SJSA1 (cell line): ENCODE measurements at places on chromosomes 16 and 17.

DNA sequence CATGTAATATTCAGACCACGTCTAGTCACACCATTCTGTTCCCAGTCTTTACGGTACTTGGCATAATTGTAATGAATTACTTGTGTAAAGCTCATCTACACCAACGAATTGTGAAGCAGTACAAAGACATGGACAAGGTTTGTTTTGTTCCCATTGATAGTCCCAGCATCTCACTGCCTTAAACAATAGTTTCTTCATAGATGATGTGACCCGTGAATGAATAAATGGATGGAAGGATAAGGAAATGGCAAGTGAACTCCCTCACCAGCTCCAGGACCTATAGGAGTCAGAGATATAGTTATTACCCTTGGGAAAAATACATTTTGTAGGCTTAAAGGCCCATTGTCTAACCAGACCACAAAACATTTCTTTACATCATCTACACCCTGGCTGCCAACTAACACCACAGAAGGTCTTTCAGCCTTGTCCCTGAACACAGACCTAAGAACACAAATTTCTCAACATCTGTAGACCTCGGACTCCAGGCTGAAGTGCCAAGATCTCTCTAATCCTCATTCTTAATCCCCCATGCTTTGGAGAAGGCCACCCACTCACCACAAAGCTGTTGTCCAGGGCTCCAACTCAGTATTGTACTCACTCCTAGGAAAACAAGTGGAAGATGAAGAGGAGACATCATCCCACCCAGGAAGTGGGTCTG lies 38.2 kb downstream of the MAF start:
- no peak for DNase-seq

DNA sequence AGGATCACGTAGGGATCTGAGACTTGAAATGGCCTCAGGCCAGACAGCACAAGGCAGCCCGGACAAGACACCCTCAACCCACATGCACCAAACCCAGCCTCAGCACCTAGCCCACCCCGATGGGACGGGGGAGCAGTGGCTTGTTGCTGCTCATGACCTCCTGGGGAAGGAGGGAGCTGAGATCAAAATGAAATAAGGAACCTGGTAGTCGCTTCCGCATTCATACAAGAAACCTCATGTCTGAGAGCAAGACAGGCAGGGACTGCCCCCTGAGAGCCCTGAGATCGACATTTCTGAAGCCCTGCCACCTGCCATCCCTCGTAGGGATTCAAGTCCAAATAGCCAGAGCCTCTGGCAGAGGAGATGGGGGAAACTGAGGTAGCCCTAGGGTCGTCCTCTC lies 5.7 kb upstream of the CEP131 start:
- no peak for DNase-seq

- peak; percentile 54 for DNase-seq
These were observed 112.4 kb downstream of the SPECC1 start for GRCh38 chr17:20121359-20122253.

DNA sequence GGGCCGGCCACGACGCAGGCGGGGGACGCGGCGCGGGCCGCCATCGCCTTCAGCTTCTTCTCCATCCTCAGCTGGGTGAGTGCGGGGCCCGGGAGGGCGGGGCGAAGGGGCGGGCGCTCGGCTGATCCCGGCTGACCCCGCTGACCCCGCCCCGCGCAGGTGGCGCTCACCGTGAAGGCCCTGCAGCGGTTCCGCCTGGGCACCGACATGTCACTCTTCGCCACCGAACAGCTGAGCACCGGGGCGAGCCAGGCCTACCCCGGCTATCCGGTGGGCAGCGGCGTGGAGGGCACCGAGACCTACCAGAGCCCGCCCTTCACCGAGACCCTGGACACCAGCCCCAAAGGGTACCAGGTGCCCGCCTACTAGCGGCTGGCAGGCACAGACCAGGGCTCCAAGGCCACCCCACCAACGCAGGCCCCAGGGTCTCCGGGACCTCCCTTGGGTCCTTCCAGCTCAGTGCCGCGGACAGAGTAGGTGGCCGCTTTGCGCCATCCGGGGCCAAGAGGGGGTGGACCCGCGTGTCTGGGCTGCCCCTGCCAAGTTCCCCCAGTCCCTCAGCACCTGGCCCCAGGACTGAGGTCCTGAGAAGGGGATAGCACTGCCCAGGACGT lies 3.0 kb downstream of the SYNGR3 start:
- no peak for DNase-seq

DNA sequence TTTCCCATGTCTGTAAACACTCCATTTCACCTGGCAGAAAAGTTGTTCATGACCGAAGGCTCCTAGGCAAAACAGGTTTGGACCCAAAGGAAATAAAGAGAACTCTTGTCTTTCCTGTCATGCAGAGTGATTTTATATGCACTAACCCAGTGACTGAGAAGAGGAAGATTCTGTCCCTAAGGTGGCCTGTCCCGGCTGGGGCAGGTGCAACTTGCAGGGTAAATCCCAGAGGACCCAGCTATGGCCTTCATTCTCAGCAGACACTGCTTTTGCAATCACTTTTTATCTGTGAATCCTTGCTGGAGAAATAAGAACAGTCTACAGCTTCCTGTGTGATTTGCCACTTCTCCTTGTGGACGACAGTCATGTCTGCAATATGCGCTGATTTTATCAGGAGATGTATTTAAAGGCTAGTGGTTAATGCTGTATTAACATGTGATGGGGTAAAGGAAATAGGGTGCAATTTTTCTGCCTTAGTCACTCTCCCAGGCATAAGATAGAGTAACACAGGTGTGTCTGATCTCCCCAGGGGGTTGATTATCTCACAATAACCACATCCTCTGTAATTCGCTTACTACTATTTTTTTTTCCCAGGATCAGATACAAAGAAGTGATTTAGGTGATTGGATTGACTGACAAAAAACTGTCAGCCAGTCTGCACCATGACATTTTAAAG lies 696.8 kb upstream of the SOX9 start:
- DNase-seq: peak; percentile 42

GRCh38 chr16:8500351-8500750 lies 90.0 kb downstream of the TMEM114 start:
- no peak for DNase-seq

DNA sequence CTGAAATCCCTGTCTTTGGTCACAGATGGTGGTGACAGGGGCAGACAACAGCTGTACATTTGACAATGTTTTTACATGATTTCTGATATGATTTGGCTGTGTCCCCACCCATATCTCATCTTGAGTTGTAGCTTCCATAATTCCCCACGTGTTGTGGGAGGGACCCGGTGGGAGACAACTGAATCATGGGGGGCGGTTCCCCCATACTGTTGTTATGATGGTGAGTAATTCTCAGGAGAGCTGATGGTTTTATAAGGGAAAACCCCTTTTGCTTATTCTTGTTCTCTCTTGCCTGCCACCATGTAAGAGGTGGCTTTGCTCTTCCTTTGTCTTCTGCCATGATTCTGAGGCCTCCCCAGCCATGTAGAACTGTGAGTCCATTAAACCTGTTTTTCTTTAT lies 353.9 kb downstream of the CPPED1 start:
- DNase-seq: no peak

DNA sequence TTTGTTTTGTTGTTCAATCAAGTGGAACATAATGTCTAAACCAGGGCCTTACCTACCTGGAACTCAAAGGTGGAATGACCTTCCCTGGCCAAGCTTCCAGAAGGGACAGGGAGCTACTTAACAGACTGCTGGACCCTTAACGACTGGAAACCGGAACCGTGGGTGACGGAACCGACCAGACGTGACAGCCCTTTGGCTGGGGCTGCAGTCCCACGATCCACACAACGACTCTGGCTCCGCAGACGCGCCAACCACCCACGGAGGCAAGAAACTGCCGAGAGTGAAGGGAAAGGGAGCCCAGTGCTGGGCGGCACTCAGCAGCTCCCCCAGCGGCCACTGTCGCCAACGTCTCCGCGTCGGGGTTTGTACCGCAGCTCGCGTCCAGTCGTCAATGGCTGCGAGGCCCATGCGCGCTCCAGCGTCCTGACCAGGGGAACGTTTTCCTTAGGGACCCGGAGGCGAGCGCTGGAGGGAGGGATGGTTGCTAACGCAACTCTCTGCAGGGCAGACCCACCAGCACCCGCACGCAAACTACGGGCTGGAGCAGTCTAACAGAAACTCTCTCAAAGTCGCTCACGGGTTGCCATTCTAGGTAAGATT lies 5.5 kb upstream of the KIF22 start:
- DNase-seq: peak; percentile 67

DNA sequence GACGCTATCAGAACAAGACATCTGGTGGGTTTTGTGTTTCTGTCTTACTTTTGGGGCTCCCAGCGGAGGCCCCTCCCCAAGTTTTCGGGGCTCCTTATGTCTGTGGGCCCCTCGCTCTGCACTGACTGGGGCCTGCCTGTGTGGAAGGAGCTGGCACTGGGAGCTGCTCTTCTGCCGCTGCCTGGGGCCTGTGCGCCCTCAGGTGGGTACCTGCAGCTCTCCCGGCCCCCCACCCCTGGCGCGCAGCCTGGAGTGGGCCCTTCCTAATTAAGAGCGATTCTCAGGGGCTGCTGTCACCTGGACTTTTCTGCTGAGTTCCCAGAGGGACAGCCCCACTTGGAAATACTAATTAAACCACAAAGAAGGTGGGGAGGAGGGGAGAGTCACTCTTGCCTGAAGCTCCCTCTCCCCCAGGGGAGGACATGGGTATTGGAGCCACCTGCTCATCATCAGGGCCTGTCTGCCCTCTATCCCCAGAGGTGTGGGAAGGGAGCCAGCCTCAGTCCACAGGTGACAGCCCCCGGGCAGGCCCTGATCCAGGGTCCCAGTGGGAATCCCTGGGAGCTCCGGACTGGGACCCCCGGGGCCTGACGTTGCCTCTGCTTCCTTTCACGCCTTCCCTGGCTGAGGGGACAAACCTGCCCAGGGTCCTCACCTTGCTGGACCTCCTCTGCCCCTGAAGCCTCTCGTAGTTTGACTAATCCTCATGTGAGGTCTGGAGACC lies 36.5 kb downstream of the GSE1 start:
- no peak for DNase-seq

GRCh38 chr17:69143151-69143550 lies 1.5 kb upstream of the ABCA6 start:
- no peak for DNase-seq

DNA sequence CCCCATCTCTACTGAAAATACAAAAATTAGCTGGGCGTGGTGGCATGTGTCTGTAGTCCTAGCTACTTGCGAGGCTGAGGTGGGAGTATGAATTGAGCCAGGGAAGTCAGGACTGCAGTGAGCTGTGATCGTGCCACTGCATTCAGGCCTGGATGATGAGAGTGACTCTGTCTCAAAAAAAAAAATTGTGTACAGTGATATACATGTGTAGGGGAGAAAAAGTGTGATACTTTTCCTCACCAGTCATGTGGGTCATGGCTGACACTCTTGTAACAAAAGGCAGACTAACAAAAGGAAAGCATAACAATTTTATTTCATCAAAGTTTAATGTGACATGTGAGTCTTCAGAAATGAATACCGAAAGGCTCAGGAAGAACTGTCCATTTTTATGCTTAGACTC lies 2.0 kb upstream of the ABCC12 start:
- DNase-seq: no peak

DNA sequence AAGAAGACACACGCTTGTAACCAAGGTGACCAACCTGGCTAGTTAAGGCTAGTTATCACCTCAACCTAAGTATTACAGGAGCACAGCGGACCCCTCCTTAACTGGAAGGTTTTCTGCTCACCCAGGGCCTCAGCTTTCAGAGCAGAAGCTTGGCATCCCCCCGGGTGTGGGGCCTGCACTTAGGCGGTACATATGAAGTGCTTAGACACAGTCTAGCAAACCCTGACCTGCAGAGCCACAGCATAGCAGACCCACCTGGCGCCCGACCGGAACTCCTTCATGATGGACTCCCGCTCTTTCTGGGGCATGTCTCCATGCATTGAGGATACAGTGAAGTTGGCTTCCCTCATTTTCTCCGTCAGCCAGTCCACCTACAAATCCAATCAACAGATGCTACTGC lies 9.8 kb downstream of the EIF4A3 start:
- DNase-seq: no peak

- DNase-seq: no peak
These were observed 26.0 kb downstream of the MSI2 start for GRCh38 chr17:57282296-57282695.

DNA sequence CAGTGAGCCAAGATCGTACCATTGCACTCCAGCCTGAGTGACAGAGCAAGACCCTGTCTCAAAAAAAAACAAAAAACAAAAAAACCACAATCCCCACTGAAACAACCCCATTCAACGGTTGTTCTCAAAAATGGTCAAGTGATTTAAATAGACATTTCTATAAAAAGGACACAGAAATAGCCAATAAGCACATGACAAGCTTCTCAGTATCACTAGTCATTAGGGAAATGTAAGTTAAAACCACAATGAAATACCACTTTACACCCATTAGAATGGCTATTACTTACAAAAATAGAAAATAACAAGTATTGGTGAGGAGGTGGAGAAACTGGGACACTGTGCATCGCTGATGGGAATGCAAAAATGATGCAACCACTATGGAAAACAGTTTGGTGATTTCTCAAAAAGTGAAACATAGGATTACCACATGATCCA lies 26.6 kb upstream of the MYLK3 start:
- DNase-seq: no peak

GRCh38 chr17:31570951-31571892 lies 179.7 kb downstream of the RAB11FIP4 start:
- no peak for DNase-seq

GRCh38 chr16:82070656-82071369 lies 35.8 kb downstream of the HSD17B2 start:
- peak; percentile 30 for DNase-seq

DNA sequence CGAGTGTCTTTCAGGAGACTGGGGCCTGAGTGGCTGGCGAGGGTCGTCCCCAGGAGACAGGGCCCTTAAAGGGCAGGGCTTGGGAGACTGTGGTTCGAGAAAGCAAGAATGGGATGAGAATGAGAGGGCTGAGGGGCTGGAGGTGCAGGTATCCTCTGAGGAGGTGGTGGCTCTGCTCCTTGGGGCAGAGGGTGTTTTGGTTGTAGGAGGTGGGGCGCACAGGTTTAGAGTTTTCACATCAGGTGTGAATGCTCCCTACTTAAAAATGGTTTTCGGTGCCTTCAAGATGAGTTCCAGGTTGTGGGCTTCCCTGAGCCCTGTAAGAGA lies 430 bp downstream of the BCAS3 start:
- DNase-seq: no peak

GRCh38 chr16:87391324-87391949 lies 699 bp upstream of the MAP1LC3B start:
- no peak for DNase-seq
